ENCODE measurements at places on chromosomes 11 and 22.
A peak's percentile ranks its signal among the peaks of the same experiment; 100 is the strongest.

GRCh38 chr11:58999291-58999680, 60.0 kb downstream of the GLYATL1 start:
- DNase-seq: no peak

DNA sequence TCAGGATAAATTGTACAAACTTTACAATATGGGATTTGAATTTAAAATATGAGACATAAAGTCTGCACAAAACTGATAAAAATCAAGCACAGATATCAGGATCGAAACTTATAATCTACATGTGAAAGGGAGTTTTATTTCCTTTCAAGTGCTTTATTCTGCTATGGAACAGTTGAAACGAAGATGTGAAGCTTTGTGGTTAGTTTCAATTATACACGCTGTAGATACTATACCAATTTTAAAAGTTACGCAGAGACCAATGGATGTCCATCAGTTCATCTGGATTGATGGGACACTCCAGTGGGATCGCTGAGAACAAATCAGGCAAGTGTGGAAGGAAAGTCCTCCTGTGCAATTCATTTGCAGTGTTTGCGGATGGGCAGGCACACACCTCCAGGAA, 34.5 kb upstream of the CAT start:
- no peak for DNase-seq

- DNase-seq: no peak
These were observed 267.8 kb upstream of the RAG2 start for GRCh38 chr11:36865846-36866245.

- DNase-seq: peak; percentile 13
These were observed 71.9 kb upstream of the GRAMD1B start for GRCh38 chr11:123357990-123358827.

- no peak for DNase-seq
These were observed 127.2 kb upstream of the ALX4 start for GRCh38 chr11:44437122-44437521.

DNA sequence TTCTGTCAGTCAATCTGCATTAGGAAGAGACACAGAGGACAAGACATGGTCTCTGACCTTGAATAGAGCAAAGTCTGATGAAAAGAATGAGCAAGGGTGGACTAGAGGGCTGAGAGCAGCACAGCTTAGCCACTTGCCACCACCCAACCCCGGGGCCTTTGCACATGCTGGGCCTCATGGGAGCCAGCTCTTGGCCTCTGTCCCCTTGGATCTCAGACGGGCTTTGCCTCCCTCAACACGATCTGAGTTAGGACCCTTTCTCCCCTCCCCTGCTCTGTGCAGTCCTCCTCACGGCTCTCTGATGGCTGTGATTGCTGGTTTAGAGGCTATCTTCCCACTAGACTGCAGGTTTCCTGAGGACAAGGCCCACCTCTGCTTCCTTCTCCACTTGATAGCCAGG, 131.6 kb upstream of the B3GAT1 start:
- no peak for DNase-seq

GRCh38 chr22:34278121-34278520, 357.8 kb upstream of the LARGE1 start:
- no peak for DNase-seq

GRCh38 chr11:539971-540481, 2.7 kb downstream of the LRRC56 start:
- no peak for DNase-seq

DNA sequence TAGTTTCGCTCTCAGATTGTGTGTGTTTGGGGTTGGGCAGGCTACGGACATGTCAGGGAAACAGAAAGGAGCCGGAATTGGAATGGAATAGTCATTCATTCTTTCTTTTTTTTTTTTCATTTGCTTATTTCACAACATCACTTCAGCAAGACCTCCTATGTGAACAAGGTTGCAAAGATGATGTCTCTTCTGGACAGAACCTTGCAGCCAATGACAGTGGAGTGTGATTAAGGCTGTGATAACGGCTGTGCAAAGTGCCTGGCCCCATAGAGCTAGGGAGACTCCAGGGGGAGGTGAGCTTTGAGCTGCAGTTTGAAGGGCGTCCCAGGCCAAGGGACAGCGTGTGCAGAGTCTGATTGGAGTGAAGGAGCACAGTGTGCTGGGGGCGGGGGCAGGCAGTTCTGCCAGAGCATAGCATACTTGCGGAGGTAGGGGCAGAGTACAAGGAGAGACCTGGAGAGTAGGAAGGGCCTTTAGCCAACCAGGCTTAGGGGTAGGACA, 3.4 kb downstream of the TIGD3 start:
- no peak for DNase-seq

GRCh38 chr11:102669664-102670063, 35.9 kb downstream of the MMP27 start:
- no peak for DNase-seq

- no peak for DNase-seq
These were observed 17.5 kb downstream of the IL17RA start for GRCh38 chr22:17102297-17102667.

DNA sequence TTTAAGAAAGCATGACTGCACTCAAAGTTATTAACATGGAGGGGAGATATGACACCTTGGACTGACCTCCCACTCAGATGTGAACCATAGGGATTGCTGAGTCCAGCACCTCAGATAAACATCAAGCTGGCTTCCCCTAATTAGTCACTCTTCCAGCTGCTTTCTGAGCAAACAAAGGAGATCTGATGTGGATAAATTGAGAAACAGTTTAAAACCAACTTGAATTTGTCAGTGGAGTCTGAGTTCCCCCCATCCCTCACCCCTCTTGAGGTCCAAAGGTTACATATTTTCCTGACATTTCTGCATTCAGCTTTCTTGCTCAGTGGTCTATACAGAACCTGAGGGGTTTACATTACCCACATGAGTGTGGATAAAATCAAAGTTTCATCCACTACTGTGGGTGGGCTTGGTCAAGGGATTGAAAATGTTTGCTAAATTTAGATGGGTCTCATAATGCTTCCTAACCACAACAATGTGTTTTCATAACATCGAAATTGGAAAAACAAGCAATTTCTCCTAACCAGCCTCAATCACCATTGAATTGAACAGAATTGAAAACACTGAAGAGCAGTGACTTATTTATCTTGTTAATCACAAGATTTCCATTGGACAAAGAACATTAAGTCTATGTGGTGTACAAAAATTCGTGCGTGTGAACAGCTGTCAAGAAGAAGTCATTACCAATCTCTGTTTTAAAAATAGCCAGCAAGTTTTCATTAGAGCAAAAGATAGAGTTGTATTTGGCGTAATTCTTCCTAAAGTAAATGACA, 292.3 kb downstream of the METTL15 start:
- DNase-seq: no peak

DNA sequence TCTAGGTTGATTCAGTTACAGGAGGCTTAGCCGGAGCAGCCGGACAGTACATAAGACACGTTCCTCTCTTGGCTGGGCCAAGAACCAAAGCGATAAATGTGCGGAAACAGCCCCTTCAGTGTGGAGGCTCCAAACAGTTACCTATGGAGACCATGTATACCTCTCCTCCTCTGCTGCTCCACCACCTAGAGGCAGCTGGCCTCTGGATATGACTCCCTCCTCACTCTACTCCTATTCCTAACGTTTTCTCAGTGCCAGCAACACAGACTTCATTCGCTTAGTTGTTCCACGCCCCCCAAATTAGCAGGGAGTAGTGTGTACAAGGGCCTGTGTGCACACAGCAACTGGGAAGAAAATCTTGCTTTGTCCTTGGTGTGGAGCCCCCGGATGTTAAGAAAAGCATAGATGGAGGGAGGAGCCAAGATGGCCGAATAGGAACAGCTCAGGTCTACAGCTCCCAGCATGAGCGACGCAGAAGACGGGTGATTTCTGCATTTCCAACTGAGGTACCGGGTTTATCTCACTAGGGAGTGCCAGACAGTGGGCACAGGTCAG, 362.3 kb upstream of the KIRREL3 start:
- DNase-seq: no peak

GRCh38 chr11:103673773-103674172, 362.7 kb upstream of the DDI1 start:
- DNase-seq: no peak
